ENCODE measurements at places on chromosomes 1 and 21. TPM values are rescaled to one million over a fixed set of nuclear protein-coding genes. Genes with fewer than 3 reads are reported as not detected.

DNA sequence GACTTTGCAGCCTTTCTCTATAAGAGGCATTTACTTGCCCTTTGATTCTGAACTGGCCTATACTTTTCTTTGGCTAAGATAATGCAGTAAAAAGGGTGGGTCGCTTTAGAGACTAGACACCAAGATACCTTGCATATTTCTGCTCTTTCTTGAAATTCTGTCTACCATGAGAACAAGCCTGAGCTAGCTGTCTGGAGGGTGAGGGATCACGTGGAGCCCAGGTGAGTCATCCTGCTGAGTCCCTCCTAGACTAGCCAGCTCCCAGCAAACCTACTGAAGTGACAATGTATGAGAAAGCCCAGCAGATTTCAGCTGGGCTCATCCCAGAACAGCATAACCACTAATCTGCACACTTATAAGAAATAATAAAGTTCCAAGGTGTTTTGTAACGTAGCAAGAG lies 408.0 kb upstream of the KAZN start:
- DNase-seq, result peak; percentile 82

- peak; percentile 79 for DNase-seq
These were observed 3.2 kb downstream of the GPR3 start for GRCh38 chr1:27395441-27396195.

DNA sequence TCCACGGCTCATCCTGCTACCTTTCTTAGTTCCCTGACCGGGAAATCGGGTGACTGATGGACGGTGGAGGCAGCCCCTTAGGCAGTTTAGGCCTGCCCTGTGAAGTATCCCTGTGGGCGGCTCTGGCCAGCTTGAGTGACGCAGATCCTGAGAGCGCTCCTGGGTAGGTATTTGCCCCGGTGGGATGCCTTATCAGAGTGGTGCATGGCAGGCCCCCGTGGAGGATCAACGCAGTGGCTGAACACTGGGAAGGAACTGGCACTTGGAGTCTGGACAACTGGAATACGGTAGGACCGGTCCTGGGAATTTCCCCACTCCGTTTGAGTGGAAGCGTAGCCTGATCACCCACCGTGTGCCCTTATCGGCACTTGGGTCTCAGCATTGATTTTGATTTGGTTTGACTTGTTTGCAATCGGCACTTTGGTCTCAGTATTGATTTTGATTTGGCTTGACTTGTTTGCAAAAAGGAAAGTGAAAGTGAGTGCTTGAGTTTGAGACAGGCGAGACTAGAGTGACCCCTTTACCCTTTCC lies 15.2 kb downstream of the PLA2G2F start:
- no peak for DNase-seq

GRCh38 chr21:17467829-17468228 lies 45.0 kb upstream of the CXADR start:
- no peak for DNase-seq

DNA sequence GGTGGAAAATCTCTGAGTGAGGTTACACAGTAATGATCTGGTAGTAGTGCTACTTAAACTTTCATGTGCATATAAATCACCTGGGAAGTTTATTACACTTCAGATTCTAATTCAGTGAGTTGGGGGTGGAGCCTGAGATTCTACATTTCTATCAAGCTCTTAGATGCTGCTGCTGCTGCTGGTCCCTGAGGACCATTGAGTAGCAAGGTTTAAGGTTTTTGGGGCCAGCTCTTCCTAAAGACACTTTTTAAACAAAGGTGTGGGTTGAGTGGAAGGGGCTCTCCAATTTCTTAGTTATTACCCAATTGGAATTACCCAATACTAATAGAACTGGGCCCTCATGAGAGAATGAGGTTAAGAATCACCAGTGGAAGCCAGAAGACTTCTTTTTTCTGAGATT lies 29.5 kb downstream of the KCNA3 start:
- no peak for DNase-seq

DNA sequence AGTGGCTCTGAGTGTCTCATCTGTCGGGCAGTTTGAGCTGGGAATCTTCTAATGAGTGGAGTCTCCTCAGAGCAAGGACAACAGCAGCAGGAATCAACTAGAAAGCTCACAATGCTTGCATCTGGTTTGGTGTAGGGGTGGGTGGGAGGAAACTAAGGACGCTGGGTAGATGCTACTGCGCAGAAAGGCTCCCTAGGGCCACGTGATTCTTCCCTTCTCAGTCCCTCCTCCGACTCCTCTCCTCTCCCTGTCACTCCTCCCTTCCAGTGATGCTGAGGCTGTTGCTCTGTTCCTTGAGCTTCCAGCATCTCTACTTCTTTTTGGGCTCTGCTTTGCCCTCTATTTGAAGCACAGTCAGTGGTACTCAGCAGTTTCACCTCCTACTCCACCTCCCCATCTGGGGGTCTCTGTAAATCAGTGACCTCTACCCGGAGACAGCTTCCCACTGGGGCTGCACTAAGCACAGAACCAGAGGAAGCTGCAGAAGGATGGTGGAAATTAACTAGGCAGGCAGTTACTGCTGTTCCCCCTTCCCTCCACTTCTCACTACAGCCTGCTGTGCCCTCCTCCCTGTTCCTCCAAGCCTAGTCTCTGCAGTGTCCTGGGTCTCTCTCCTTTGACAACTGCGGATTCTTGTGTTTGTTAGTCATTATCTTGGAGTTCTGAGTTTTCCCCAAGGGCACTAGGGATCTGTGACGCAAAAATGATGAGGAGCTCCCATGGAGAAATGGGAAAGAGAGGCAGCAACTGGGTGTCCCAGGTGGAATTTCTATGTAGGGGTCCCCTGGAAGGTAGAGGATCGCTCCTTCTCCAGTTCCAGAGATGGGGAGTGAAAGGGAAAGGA lies 5.8 kb downstream of the LINGO4 start:
- no peak for DNase-seq

- peak; percentile 85 for DNase-seq
These were observed 7.4 kb downstream of the SEMA4A start for GRCh38 chr1:156160743-156161171.

- no peak for DNase-seq
These were observed 20.7 kb downstream of the SH3BP5L start for GRCh38 chr1:248804771-248805681.

GRCh38 chr1:201849372-201850052 lies 20.6 kb downstream of the IPO9 start:
- DNase-seq, result no peak

DNA sequence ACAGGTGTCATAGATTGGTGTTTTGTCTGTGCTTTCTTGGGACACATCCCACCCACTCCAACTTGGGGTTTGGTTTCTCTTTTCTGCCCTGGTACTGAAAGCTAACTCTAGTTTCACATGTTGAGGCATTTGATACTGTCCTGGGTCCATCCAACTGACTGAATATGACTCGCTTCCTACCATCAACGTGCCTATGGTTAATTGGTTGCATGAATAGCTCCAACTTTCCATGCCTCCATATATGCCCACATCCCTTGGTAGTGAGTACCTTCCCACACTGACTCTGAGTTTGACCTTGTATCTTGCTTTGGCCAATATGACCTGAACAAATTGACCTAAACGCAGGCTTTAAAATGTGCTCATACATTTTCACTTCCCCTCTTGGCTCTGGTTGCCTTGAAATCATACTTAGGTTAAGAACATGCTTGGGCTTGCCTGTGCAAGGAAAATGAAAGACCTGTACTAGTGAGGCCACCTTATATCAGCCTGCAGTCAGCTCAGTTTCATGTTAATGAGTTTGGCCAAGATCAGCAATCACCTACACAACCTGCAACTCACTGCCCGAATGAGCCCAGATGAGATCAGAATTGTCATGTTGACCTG lies 81.0 kb upstream of the KCNK2 start:
- no peak for DNase-seq

GRCh38 chr1:228094432-228095016 lies 8.6 kb downstream of the C1orf35 start:
- no peak for DNase-seq

FAM43B gene
- 0.10 TPM for total RNA-seq

LDLRAD2 gene
- 0.10 TPM for total RNA-seq

EFNA4 gene
- 20.5 TPM for total RNA-seq

CLCA4 gene
- total RNA-seq, result 0.07 TPM

SAMSN1 gene
- 1.2 TPM for total RNA-seq

Data from hepatocyte (in vitro differentiated cells).